Pulmonary artery endothelial cell (primary cell): ENCODE measurements at places on chromosomes 5 and 9.

DNA sequence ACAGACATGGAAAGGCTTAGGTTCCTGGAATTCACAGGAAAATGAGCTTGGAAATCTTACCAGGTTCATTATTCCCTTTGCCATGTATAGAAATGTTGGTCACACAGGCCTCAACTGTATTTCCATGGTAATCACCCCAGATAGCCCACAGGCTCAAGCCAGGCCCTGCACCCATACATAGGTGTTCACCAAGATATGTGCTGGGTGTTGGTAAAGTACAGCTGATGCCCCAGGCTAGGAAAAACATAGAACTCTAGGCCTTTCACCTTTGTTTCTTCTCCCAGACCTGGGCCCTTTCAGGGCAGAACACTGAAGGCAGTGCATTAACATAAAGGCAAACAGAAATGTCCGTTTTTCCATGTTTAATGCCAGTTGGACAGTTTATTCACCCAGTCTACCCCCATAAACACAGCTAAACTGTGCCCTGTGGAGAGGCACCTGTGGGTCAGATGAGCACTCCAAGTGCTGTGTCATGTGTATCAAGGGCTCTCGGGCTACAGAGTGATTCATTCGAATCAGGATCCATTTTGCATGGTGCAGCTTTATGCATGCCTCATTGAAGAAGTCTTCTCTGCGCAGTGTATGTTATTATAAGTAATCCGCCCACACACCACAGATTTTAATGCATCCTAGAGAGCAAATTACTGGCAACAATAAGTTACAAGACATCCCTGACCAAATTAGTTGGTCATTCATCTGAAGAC, 93.4 kb upstream of the SLC30A5 start:
- DNase-seq, result no peak

DNA sequence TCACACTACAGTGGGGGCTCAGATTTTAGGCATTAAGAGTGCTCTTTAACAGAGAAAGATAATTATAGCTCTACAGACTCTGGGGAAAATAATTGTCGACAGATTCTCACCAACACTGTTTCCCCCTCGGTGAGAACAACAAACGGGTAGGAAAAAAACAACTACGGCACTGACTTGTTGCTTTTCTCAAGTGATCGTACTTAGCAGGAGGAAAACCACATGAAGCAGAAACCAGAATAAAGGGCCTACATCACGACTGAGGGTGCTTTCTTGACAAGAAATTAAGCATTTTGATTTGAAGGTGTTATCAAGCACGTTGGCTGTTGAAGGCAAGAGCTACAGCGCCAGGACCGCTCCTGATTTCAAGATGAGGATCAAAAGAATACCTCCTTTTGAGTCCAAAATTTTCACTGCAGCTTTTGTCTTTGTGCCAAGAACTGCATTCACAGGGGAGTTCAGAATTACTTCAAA, 27.2 kb upstream of the CER1 start:
- DNase-seq, result no peak

- DNase-seq, result no peak
Observed at GRCh38 chr9:82893549-82893948, 169.4 kb downstream of the RASEF start.

DNA sequence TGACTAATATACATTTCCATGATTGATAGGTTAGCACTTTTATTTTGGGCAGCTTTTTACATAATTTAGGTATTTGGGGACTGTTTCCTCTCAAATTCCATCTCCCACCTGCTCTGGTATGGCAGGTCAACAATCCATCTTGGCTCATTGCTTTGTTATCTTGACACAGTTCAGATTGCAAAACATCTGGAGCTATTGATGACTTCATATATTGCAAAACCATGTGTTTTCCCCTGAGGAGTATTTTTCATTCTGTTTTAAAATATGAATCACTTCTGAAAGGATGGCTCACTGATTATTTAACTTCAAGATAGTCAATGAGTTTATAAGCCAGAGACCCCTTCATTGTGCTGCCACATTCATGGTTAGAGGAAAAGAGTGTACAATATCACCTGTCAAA, 1206.0 kb upstream of the C9orf72 start:
- no peak for DNase-seq

- DNase-seq, result no peak
Observed at GRCh38 chr5:8934455-8934854, 611.4 kb downstream of the SEMA5A start.

GRCh38 chr9:5509573-5509972, 758 bp upstream of the PDCD1LG2 start:
- peak; percentile 96 for DNase-seq

DNA sequence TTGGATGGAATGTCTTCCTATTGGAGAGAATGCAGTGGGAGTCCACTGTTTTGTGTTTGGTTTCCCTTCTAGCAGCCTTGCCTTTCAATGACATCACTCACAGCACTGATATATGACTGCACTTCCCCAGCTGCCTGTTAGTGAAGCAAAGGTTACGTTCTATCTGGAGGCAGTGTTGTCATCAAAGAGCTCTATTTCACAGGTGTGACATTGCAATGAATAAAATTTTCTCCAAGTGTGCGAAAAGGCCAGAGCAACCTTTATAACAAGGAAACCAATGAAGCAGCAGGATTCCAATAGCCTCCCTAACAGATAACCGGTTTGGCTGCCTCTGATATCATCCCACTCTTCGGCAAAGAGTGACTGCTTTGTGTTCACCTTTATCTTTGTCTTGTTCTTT, 523.5 kb upstream of the ZNF608 start:
- no peak for DNase-seq

DNA sequence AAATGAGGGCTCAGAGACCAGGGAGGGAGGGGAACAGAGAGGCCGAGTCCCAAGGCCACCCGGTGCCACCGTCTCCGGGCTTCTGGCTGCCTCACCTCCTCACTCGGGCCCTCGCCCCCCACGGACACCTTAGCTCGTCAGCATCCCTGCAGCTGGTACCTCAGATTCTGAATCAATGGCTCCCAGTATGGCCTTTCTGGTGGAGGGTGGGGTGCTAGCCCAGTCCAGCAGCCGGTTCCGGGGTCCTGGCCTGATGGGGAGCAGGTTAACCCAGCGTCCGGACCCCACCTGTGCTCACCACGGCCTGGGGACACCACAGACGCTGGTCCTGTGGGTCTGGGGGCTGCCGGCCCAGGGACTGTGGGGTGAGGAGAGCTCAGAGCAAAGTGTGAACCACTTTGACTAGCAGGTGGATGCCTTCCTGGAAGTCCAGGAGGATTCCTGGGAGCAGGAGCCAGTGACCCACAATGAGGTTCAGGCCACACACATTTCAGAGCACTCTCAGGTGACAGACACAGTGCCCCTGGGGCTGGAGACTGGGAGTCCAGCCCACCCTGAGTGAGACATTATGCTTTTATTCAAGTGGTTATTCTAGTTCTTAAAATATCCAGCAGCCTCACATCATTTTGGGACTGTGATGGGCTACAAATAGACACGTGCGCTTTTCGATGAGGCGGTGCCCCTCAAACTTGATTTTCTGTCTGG, 53.3 kb downstream of the AHRR start:
- DNase-seq, result no peak

DNA sequence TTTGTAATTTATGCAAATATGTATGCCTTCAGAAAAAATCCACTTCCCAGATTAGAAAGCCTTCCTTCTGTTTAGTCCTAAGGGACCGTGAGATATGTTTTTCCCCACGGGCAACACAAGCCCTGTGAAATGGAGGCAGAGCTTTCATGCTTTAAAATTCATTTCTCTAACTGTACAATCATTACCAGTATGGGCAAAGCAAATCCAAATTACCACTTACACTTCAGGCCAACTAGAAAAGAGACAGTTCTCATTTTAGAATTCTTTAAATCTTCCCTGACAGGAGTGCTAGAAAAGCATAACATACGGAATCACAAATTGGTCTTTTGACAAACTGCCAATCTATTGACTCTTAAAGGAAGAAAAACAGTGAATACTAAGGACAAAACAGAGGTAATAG, 20.5 kb upstream of the TNPO1 start:
- no peak for DNase-seq

DNA sequence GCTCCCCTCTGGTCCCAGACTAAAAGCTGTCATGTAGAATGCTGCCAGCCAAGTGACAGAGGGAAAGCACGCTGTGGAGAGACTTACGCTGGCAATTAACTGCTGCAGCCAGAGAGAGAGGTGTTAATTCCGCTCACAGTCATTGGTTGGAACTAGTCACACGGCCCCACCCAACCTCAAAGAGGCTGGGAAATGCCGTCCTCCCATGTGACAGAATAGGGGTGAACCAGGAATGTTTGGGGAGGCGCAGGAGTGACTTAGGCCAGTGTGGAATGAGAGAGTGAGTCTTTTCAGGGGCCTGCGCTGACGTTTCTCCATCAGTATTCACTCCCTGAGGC, 87.6 kb downstream of the AMBP start:
- no peak for DNase-seq

DNA sequence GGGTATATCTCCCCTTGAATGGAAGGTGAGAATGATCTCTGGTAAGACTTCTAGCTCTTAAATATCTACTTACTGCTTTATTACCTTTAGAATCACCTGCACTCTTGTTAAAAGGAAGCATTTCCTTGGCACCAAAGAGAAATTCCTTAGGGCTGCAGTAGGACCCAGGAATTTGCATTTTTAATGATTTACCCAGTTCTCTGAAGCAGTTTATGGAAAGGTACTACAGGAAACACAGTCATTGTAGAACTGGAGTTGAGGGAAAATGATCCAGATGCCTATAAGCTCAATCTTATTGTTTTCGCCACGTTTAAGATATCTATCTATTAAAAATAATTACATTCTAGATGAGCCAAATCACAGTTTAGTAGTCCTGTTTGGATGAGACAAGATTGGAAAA, 9.5 kb upstream of the C9 start:
- no peak for DNase-seq

DNA sequence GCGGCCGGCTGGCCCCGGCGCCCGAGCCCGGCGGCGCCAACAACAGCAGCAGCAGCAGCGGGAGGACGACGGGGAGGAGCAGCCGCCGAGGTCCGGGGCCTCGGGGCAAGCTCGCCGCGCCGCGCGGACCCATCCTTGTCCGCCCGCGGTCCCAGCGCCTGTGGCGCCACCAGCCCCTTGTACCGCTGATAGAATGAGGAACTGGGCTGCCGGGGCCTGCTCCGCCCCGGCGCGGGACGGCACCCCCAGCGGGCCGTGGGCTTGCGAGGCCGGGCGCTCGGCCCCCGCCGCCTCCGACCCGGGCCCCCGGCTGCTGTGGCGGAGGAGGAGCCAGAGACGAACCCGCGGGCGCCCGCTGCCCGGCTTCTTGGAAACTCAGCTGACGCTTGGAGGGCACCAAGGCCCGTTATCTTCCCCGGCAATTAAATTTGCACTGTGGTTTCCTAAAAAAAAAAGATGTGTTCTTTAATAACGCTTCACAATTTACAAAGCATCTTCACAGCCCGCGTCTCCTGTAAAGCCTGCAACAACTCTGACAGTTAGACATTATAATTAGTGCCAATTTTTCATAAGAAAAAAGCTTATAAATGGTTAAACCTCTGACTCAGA, at the start of gene ARSB:
Gene ARSB (minus strand): TSS at position 195 of the 609 bp plus-strand sequence. CDS start 62 bp downstream, at position 133.
- DNase-seq, result no peak

DNA sequence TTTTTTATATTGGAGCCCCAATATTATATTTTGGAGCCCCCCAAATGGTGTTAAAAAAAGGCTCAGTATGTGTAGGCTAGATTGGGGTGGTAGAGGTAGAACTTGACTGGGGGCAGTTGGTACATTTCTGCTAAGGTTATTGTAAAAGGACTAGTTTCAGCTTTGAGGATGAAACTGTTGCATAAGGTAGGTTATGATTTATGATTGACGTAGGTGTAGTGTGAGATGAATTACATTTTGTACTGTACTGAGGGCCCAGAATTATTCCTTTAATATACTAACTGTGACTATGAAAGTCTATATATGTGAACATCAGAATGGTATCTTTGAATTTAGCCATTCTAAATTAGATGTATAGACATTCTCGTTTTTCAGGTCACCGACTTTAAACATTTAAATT, 3.6 kb downstream of the RIC1 start:
- no peak for DNase-seq
